ENCODE measurements at places on chromosomes 2 and 18.

GRCh38 chr18:75739682-75740081 lies 312.2 kb upstream of the SMIM21 start:
- DNase-seq = no peak

DNA sequence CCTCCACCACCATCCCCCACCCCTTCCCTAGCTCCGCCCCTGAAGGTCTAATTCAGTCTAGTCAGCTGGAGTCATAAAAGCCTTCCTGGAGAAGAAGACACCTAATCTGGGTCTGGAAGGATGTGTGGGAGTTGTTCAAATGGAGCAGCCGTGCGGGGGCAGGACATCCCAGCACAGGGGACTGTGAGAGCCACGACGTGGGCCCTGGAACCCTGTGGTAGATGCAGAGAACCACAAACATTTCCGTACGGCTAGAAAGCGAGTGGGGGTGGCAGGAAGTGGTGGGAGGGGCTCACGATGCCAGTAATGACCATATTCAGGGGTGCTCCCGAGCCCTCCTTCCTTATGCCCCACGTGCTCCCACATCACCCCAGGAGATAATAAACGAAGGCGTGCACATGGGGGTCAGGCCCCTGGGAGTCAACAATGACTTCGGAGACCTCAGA lies 20.9 kb upstream of the COL6A3 start:
- DNase-seq = no peak

DNA sequence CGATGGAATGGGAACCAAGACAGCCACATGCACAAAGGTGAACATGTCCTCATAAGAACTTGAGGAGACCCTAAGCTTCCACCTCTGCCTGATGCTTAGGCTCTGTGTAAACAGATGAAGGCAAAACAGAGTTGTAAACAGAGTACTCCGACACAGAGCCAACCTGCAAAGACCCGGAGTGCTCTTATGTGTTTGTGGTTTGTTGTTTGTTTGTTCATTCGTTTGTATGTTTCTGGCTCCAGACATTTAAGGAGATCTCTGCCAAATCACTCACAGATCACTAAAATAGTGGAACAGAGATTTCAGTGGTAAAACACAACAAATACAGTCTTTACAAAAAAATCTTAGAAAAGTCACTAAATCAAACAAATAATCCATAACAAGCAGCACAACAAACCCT lies 294.9 kb downstream of the EIPR1 start:
- no peak for DNase-seq

- DNase-seq = no peak
Observed at GRCh38 chr18:10851824-10852319, 297.5 kb downstream of the PIEZO2 start.

DNA sequence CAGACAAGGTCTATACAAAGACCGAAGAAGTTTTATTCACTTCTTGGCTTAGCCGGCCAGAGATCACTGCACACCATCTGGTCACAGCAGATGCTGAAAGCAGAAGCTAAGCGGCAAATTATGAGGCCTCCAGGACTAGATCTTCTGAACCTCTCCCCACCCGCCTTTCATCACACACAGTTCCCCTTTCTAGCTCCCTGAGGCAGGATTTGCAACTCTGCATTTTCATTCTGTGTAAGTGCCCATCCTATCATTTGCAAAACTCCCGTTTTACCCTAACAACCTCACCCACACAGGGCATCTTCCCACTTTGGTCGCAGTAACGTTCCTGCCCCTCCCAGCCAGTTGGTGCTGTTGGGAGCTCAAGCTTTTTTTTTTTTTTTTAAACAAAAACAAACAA lies 3.1 kb upstream of the MOB1A start:
- DNase-seq = no peak

GRCh38 chr2:223712642-223713041 lies 110.5 kb upstream of the SCG2 start:
- DNase-seq = no peak

Data from stimulated activated CD8-positive, alpha-beta memory T cell treated with anti-CD3 and anti-CD28 coated beads, Interleukin-15, amount 100 ng/mL, for 24 hours (primary cell).